NB4 (cell line): ENCODE measurements at places on chromosomes 2 and 18.

GRCh38 chr2:223941579-223942277 is 3.4 kb downstream of the WDFY1 start:
- no peak for DNase-seq

DNA sequence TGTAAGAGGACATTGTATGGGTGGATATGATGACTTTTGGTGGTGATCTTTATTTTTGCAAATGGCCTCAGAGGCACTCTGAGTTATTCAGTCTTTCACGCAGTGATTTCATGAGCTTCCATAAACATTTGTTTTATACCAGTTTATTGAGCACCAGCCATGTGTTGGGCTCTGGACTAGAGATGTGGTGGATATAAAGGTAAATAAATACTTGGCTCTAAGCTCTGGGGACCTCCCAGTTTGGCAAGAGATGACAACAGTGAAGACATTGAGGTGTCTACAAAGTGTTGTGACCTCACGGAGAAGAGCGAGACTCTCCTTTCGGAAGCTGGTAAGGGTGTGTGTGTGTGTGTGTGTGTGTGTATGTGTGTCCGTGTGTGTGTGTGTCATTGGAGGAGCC is 146.4 kb downstream of the TANC1 start:
- DNase-seq = no peak

- DNase-seq = no peak
These were observed 109.7 kb downstream of the MAP4K4 start for GRCh38 chr2:101807242-101807641.

- DNase-seq = no peak
These were observed 101.6 kb downstream of the LBH start for GRCh38 chr2:30332791-30333453.

- DNase-seq = no peak
These were observed 322.6 kb upstream of the REV1 start for GRCh38 chr2:99812426-99812825.

GRCh38 chr2:133461484-133461883 is 106.8 kb downstream of the NCKAP5 start:
- no peak for DNase-seq

GRCh38 chr2:75390169-75390568 is 170.6 kb downstream of the EVA1A start:
- no peak for DNase-seq

GRCh38 chr2:96831679-96832078 is 12.1 kb downstream of the ANKRD23 start:
- DNase-seq = no peak

DNA sequence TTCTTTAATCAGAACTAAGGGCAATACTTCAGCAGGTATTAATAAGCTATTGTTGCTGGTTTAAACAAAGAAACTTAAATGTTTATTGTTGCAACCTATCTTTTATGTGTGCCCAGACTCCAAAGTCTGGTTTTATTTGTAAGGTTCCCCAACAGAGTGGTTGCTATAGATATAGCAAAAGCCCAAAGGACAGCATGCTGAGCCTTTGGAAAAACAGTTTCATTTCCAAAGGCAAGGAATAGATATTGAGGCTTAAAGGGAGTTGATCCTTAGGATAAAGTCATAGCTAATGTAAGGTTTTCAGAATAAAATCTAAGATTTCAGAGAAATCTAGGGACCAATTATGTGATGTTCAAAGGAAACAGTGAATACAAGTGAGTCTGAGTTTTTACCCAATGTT is 413.2 kb upstream of the SLC14A2 start:
- no peak for DNase-seq

DNA sequence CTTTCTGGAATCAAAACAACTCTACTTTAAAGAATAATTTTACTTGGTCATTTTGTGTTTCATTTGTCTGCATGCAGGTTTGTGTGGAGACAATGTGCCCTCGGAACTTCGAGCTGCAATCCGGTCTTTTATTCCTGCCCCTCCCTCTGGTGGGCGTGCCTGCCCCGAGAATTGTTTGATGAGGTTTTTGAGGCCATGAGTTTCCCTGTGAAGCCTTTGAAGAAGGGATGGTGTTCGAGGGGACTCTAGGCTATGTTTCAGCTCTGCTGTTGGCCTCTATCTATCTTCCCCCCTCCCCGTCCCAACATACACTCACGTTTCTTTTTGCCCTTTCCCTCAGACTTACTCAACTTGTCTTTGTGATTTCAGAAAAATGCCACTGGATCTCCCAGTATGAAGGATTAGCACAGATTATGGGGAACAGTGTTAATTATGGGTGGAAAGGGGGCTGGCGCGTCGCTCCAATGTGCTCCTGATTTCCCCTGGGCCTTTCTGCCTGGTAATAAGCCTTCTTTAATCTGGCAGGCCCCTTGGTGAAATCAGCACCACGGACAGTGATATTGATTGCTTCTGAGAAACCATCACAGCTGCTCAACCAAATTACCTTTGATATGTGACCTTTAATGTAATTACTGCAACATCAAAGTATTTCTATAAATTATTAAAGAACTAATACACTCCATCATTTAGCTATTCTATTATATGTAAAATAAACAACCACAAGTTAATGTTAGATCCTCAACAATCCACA is 82.2 kb downstream of the CELF4 start:
- DNase-seq = peak; percentile 32

DNA sequence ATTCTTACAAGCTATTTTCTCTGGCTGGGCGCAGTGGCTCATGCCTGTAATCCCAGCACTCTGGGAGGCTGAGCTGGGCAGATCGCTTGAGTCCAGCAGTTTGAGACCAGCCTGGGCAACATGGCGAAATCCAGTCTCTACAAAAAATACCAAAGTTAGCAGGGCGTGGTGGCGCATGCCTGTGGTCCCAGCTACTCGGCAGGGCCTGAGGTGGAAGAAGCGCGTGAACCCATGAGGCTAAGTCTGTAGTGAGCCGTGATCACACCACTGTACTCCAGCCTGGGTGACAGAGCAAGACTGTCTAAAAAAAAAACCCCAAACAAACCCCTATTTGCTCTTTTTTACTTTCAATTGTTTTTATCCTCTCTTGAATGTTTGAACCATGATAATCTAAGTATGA is 37.0 kb downstream of the PPP4R1 start:
- no peak for DNase-seq

DNA sequence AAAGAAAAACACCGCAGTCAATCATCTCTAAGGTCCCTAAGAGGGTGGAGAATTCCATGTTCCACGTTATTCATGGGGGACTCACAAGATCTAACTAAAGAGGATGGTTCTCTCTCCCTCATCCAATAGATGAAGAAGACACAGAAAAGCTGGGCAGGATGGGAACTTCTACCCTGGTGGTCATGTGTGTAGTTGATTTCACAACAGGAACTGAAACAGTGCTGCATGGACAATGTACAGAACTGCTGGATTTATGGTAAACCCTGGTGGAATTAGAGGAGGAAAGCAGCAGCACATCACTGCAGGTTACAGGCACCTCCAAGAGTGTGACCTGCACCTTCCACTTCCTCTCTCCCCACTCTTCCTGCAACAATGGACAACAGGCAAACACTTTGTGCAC is 31.4 kb downstream of the FECH start:
- DNase-seq = peak; percentile 14

GRCh38 chr2:179274749-179275148 is 10.1 kb upstream of the SESTD1 start:
- DNase-seq = peak; percentile 24

DNA sequence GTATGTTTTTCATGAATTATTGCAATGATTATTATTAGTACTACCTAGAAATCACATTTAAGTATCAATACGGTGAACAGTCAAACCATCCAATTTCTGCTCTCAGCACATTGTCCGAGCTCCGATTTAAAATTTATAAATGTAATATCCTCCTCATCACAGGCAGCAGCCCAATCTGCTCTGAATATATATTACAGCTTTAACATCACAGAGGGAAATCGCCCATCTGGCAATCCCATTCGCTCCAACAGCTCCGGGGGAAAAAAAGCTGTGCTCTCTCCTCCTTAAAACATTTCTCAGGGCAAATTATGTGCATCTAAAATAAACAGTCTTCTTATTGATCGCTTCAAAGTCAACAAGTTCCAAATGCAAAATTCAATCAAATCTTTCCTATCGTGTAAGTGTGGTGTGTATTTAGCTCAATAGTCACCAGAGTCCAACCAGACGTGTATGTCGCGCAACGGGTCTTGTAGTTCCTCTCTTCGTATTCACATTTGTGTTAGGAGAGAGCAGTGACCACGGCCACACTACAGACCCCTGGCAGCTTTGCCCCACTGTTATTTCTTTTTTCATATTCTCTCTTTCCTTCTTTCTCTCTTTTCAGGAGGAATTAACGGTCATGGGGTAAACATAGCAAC is 2.4 kb downstream of the FIGN start:
- DNase-seq = no peak

DNA sequence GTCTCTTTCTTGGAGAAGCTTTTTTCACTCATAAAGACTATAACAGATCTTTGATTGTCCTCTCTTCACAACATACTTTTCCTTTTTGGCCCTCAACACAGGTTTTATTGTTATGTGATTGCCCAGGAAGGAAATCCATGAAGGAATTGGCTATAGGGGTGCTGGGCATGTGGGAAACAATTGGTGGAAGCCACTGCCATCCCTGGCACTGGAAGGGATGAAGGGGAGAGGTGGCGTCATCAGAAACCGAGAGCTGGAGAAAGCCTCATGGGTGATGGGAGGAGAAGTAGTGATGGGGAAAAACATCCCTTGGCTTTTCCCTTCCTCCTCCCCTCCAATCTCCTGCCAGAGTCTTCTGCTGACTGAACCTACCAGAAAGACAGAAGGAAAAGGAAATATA is 106.2 kb downstream of the SPOPL start:
- no peak for DNase-seq

DNA sequence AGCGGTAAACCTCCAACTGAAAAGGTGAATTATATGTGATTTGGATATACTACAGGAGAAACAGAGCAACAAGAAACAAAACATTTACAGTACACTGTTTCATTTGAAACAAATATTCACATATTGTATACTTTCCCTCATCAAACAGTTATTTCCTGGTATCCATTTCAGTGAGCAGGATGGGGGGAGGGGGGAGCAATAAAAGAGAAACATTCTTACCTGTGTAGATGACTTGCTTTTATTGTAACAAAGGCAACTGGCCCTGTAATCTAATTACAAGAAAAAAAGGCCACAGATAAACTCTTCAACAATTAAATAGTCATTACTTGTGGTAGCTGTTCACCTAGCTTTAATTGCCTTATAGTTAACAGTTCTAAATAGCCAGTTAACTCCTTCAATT is 3.9 kb upstream of the PPP1CB start:
- no peak for DNase-seq

DNA sequence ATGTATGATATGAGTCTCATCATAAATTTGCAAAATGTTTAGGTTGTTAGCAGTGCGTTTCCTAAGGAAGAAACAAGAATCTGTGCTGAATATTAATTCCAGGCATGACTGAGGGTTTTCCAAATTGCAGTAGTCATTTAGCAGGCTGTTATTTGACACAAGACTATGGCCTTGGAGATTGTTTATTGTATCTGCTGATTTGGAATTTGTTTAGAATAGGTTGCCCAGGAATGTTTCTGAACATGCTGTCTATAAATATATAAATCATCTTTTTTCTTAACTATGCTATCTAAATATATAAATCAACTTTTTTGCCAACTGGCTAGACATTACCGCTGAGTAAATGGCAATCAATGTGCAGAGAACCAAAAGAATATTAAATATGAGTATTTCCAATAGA is 90.9 kb downstream of the DOK6 start:
- DNase-seq = no peak

DNA sequence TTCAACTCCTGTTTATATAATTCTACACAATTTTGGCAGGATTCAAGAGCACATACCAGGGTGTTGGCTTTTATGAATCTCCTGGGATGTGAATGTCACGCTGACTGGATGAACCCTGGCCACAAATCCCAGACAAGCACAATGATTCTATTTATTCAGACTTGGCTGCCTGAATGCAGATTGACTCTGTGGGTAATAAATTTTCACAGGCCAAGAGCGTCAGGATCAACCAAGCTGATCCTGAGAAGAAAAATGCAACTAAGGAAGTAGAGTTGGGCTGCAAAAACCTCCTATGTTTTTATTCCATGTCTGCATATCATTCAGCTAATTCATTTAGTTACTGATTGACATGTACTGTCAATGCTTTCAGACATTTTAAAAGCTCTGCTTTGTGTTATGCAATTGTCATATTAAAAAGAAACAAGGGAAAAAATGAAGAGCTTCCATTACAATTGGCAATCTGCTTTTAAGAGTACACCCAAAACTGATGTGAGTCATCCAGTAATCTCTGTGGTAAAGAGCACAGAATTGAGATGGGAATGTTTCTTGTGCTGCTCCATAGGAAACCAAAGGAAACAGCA is 173.0 kb upstream of the REV1 start:
- DNase-seq = no peak

DNA sequence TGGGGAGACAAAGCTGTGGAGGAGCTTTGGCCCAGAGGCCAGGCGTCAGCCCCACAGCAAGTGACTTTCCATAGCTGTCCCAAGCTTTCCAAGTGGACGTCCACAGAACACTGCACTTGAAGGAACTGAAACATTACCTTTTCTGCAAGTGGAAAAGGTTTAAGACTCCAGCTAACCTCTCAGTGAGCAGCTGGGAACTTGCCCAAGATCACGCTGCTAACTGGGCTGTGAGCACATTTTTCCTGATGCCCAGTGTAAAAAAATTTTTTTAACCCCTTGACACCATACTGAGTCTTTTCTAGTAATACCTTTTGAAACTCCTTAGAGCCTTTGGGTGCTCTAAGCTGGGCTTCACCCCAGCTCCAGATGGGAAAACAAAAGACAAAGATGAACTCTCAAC is 256.7 kb downstream of the HAUS1 start:
- no peak for DNase-seq

- DNase-seq = no peak
These were observed 27.6 kb downstream of the FEZ2 start for GRCh38 chr2:36570416-36570815.

GRCh38 chr2:205802065-205802464 is 119.8 kb downstream of the NRP2 start:
- DNase-seq = no peak

DNA sequence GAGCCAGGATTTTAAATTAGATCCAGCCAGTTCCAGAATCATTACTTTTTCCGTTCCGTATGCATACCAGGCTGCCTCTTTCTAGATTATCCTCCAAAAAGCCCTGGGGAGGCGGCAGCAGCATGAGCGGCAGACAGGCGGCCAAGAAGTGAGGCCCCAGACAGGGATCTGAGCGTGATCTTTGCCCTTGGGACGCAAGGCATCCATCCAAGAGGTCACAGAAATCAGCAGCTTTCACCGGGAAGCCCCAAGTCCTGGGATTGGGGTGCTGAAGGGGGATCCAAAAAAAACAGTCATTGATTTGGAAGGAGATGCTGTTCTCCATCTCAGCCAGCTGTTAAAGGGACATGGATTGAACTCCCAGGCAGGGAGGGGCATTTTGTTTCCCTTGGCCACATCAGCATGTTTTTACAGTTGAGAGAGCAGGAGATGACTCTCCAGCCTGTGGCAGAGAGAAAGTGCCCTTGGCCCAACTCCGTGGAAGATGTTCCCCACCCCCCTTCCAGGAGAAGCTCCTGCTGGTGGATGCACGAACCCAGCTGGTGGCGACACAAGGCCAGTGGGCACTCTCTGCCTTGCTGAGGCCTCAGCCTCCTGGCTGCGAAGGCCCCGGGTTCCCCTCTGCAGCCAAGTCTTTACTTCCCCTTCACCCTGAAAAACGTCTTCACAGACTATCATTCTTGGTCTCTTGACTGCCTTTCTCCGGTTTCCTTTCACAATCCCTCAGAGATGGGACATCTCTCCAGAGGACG is 265.6 kb downstream of the ANAPC1 start:
- peak; percentile 72 for DNase-seq

GRCh38 chr2:2464643-2465042 is 133.6 kb upstream of the MYT1L start:
- DNase-seq = no peak

- no peak for DNase-seq
These were observed 48.3 kb upstream of the ITGA4 start for GRCh38 chr2:181408861-181409260.

GRCh38 chr2:178286636-178287035 is 92.3 kb downstream of the OSBPL6 start:
- DNase-seq = no peak
